ENCODE measurements at places on chromosomes 4 and X.

- no peak for DNase-seq
These were observed 95.3 kb downstream of the FANCB start for GRCh38 chrX:14777525-14777924.

GRCh38 chrX:77935886-77936285 lies 25.4 kb downstream of the ATP7A start:
- no peak for DNase-seq

- DNase-seq = no peak
These were observed 112.5 kb upstream of the ZFP42 start for GRCh38 chr4:187883049-187883448.

DNA sequence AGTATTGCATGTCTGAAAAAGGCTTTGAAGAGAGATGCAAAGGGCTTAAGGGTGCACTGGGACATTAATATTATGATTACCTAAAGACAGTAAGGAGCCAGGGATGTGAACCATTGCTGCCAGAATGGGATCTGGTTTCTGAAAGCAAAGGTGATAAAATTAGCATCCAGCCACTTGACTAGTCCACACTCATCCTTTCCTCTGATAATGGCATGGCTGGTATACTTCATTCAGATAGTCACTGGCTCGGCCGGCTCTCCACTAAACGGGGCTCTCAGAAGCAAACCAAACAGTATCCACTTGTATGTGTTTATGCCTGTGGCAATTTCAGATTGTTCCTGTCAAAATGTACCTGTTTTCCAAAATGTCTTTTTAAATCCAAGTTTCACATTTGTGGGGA lies 46.4 kb downstream of the MAMLD1 start:
- DNase-seq = no peak

DNA sequence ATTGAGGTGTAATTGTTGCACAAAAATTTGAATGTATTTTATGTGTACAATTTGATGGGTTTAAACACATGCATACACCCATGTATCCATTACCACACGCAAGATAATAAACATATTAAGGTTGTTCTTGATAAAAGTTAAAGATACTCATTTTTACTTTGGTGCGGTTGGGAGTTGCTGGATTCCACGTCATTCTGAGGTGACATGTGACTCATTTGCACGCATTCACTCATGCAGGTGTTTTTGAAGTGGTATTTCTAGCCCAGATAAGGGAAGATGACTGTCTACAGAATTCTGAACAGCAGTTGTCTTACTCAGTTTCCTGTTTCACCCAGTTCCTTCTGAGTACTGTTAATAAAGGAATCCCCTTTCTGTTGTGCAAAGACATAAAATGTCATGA lies 142.0 kb downstream of the RTL3 start:
- peak; percentile 80 for DNase-seq

- DNase-seq = no peak
These were observed 276.4 kb downstream of the IL15 start for GRCh38 chr4:141912831-141913230.

Data from CD4-positive, alpha-beta T cell treated with Interleukin-2 at 100 ng/mL for 4 hours (primary cell).